ENCODE measurements at places on chromosomes 13 and 19. TPM values are rescaled to one million over a fixed set of nuclear protein-coding genes. Genes with fewer than 3 reads are reported as not detected.

- DNase-seq = no peak
These were observed 71.9 kb upstream of the ZNF724 start for GRCh38 chr19:23321953-23322549.

DNA sequence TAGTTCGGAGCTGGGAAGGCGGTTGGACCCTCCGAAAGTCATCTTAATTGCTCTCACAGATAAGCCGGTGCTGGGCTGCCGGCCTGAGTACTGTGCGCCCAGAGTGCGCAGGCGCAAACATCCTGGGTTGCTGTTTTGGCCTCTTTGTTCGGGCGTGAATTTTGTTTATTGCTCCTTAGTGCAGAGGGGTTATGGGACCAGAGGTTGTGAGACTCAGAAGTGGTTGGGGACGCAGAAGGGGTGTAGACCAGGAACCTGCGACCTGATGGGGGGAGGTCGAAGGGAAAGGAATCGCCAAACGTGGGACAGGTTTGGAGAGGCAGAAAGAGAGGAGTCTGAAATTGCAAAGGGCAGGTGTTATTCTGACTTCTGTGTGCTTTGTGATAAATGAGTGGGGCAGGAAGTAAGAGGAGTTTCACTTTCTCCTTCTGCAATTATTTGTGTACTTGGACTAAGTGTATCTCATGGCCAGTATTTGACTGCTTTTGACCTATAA, 607 bp upstream of the ZNF566 start:
- no peak for DNase-seq

DNA sequence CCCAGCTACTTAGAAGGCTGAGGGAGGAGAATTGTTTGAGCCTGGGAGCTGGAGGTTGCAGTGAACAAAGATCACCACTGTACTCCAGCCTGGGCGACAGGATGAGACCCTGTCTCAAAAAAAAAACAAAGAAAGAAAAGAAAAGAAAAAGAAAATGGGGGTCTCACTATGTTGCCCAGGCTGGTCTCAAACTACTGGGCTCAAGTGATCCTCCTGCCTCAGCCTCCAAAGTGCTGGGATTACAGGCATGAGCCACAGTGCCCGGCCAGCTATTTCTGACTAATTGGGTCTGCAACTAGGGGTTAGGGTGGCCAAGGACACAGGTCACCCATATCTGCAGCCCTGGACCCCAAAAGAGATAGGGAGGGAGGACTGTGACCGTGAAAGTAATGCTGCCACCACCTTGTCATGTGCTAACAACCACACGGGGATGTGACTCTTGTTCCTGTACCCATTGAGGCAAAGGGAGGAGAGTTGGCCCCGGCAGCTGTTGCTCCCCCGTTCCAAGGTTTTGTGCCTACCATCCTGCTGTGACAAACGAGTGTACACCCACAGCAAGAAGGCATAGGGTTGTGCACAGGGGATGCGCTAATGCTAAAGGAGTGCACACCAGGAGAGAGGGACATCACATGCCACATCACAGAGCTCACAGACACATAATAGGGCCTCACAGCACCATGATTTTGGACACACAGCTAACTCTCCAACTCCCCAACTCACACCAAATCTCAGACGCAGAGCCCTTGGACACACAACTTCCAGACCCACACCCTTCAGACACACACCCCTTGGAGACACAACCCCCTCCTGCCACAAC, 619 bp downstream of the MEF2B start:
- DNase-seq = no peak

GRCh38 chr19:56053596-56053995, 67.0 kb downstream of the NLRP5 start:
- DNase-seq = no peak

KLC3 gene
- 0.05 TPM for total RNA-seq

ATP11A gene
- total RNA-seq = 37.0 TPM

DNA sequence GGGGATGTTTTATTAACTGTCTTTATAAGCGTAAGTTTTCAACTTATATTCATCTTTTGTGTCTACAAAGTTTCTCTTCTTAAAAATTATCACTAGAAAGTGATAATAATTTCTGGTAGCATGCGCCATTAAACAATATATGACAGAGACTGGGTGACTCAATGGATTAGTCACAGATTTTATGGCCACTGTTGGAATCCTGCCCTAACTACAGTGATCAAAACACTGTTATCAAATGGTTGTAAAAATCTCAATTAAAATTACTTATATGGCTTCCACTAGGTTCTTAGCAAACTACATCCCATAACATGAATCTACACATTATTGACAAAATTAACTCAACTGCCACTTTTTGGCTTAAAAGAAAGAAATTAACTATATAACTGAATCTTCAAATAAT, 350.0 kb downstream of the DACH1 start:
- peak; percentile 69 for DNase-seq

SNRPD2 gene
- total RNA-seq = 802 TPM

- DNase-seq = no peak
These were observed 23.4 kb upstream of the EID2 start for GRCh38 chr19:39563408-39563807.

DNA sequence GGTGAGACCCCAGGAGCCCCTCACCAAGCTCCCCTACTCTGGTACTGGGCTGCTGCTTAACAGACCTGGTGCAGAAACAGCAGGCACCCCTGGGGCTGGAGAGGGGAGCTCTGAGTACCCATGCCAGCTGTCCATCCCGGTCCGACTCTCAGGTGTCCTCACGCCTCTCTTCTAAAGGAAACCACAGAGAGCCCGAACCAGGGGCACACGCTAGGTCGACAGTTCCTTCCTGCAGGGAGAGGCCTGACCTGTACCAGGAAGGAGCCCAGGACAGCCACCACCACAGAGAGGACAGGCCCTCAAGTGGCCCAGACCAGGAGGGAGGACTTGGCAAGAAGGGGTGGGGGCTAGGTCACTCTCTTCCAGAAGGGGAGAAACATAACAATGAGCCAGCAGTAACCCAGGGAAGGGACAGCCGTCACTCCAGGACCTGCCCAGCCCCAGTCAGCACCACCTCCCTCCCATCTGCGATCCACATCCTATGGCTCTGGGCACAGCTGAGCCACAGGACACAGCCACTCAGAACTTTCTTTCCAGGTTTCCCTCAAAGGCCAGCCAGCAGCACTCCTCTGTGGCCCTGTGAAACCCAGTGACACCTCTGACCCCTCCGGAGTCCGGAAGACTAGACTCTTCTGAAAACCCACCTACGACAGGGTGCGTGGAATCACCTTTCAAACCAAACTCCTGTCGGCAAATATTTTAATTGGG, 13.0 kb upstream of the SLC35E1 start:
- DNase-seq = no peak

YJEFN3 gene
- 1.9 TPM for total RNA-seq

MEDAG gene
- not detected for total RNA-seq

DNA sequence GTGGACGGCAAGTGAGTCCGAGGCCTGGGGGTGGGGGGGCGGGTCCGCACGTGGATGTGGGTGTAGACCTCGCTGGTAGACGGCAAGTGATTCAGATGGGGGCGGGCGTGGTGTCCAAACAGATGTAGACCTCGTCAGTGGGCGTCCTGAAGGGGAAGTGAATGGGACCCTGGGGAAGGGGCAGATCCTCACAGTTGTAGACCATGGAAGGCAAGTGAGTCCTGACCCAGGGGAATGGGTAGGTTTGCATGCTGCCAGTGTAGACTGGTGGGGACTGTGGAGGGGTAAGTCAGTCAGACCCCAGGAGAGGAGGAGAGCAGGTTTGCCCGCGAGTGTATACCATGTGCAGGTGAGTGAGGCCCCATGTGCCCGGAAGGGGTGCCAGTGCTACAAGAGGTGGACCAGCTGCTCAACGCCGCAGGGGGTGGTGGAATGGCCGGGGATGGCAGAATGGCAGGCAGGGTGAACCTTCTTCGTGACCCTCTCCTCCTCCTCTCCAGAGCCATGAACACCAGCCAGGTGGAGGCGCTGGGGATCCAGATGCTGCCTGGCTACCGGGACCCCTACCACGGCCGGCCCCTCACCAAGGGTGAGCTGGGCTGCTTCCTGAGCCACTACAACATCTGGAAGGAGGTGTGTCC, 22.1 kb downstream of the COLGALT1 start:
- no peak for DNase-seq

CYP4F2 gene
- not detected for total RNA-seq

CFAP97D2 gene
- not detected for total RNA-seq

DNA sequence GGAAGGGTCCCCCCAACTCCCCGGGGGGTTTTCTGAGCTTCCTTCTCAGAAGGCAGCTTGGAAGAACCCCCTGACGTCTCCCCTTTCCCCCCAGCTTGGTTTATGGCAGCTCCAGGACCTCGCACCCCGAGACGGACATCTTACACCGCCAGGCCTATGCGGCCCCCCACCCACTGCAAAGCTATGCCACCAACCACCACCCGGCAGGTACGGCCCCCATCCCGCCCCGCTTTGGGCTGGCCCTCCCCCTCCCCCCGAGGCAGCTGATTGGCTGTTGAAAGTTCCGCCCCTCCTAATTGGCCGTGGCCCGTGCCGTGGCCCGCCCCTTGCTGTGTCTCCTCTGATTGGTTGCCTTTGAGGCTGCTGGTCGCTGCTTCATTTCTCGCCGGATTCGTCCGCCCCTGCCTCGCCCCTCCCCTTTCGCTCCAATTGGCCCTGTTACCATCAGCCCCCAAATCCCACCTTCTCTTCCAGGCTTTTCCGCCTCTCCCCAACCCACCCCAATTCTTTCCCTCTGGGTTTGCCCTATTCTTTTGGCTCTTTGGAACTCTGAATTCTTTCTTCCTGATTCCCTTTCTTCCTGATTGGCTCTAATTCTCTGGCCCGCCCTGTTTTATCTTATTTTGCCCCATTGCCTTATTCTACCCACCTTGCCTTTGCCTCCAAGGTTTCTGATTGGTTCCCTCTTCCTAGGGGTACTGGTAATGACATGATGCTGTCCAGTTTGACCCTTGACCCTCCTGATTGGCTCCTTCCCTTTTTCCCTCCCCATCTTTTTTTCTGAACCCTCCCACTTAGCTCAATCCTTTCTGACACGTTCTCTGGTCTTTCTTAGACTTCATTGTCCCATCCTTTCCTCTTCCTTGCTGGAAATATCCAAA, 2.5 kb downstream of the PRR12 start:
- DNase-seq = peak; percentile 98

DNA sequence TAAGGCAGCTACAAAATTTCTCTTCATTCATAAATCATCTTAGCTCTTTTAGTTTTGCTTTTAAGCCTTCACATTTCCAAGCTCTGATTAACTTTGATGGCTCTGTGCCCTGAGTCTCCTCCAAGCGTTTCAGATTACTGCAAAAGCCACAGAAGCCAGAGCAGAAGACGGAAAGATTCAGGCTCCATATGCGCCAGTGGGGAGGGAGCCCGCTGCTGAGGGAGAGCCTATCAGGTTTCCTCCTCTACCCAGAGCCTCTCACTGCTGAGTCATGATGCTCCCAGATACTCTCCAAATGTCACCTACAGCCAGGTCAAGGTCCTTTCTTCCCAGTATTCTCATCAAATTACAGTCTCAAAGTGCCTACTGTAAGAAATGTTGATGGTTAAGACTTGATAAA, 193.6 kb downstream of the RAP2A start:
- DNase-seq = no peak

GRCh38 chr13:111912453-111912866, 154.5 kb upstream of the SOX1 start:
- no peak for DNase-seq

RASA3 gene
- 24.9 TPM for total RNA-seq

DNA sequence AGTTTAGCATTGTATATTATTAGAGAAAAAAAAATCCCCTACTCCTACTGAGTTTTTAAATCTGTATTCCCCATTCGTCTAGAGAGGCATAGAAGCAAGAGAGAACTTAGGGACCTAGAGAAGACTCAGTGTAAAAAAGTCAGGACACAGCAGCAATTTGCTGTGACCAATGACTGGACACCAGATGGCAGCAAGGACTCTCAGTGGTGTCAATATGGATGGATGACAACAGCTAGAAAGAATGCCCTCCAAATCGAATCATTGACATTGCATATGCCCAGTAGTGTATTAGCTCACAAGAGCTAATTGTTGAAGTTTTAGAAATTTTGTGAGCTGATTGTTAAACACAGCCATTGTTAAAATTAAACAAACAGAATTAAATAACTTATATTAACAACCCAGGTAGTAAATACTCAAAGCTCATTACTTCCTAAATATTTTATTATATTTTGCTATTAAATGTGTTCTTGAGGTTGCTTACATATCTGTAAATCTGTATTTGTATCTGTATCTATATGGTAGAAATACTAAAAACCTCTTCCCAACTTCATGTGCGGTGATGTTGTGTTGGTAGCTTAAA, 43.9 kb downstream of the SIAH3 start:
- DNase-seq = peak; percentile 79

GRCh38 chr13:50831512-50831911, 12.0 kb downstream of the DLEU7 start:
- DNase-seq = no peak

GRCh38 chr13:54775501-54776191, 1747.0 kb downstream of the OLFM4 start:
- no peak for DNase-seq

GRCh38 chr19:992670-993055, 7.6 kb upstream of the GRIN3B start:
- no peak for DNase-seq

NTN5 gene
- not detected for total RNA-seq

DNA sequence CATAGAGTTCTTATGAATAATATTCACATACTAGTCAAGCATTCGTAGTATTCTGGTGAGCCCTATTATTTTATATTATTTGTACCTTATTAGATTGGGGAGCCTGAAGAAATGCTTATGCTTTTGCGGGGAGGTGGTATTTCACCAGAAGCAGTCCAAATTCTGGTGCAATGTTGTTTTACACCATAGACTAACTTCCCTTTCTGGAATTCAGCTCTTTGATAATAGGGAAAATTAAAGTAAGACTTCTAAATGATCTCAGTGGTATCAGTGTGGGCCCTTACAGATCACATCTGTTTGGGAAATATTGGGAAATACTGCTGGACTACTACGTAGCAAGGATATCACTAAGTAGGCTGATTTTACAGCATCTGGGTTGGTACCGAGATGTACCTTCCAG, 34.2 kb downstream of the KCTD12 start:
- DNase-seq = no peak

DNA sequence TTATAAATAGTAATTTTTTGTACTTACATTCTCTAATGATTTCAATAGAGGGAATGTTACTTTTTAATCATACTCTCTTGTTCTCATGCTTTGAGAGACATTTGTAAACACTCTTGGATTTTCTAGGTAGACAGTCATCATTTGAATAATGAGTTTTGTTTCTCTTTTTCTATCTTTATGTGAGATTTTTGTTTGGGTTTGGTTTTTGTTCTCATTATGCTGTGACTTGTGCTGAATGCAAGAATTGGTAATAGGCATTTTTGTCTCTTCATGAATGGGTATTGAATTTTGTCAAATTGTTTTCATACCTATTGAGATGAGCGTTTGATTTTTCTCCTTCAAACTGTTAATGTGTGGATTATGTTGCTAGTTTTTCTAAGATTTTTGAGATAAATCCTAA, 56.8 kb upstream of the GPR183 start:
- no peak for DNase-seq

GRCh38 chr19:47433121-47433520, 13.8 kb upstream of the MEIS3 start:
- no peak for DNase-seq

GRCh38 chr19:55101261-55101660, 16.2 kb downstream of the PPP1R12C start:
- no peak for DNase-seq

GRCh38 chr19:19429361-19429760, 23.9 kb downstream of the GATAD2A start:
- no peak for DNase-seq
